ENCODE measurements at places on chromosomes 1 and 21.

- DNase-seq, result no peak
Measured at GRCh38 chr1:211118407-211119102, 15.4 kb downstream of the KCNH1 start.

GRCh38 chr1:3329640-3330281, 124.7 kb upstream of the ARHGEF16 start:
- no peak for DNase-seq

GRCh38 chr1:113542221-113542701, 151.9 kb downstream of the MAGI3 start:
- no peak for DNase-seq

DNA sequence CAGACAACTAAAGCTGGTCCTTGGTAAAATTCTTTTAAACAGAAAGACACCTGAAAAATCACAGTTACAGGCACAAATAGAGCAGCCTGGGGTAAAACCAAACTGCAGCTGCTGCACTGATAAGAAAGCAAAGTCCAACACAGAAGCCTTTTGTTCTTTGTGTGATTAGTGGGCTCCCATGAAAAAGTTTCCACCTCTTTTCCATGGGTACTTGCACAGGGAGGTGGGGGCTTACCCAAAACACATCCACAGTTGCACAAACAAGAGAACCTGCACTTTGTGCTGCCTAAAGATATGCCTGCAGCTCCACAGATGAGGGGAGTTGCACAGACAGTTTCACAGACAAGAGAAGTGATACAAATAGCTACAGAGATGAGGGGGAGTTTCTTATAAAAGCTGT, 106.7 kb upstream of the SLC5A9 start:
- DNase-seq, result no peak

DNA sequence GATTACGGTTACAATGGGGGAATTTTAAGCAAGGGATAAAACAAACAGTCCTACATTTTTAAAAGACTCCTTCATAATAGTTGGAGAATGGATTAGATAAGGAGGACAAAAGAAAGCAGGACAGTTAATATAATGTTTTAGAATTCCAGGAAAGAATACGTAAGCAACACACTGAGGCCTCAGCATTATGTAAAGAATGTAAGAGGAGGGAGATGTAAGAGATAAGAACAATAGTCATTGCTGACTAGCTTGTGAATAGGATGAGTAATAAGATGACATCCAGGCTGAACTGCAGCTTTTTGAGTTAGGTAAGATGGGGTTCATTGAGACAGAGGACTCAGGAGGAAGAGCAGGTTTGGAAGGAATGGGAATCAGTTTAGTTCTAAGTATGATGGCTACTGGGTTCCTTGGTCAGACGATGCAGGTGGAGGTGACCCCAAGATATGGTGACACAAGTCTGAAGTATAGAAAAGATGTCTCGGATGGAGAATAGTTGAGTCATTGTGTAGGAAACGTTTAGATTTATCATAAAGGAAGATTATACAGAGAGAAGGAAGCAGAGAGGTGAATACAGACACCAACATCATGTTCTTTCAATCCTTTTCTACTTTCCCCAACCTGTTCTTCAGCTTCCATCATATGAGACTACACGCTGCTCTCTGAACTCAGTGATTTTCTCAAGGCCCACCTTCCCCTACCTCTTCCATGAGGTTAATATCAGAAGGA, 372.8 kb downstream of the PTBP2 start:
- no peak for DNase-seq

- DNase-seq, result no peak
Measured at GRCh38 chr1:121418369-121419049, 233.7 kb downstream of the SRGAP2C start.

GRCh38 chr1:30604801-30605440, 118.5 kb downstream of the MATN1 start:
- no peak for DNase-seq

- no peak for DNase-seq
Measured at GRCh38 chr1:207470927-207471326, 16.8 kb downstream of the CR2 start.

DNA sequence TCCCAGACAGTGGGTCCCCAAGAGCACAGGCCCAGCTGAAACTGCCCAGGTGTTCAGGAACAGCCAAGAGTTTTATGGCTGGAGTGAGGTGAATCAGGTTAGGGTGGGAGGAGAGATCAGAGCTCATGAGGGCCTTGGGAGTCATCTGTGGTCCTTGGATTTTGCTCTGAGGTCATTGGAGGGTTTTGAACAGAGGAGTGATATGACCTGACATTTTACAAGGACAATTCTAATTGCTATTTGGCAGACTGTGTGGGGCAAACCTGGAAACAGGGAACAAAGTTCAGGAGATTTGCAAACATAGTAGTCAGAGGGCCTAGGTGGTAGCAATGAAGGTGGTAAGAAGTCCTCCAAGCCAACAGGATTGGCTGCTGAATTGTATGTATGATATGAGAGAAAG, 31.1 kb upstream of the LRRN2 start:
- no peak for DNase-seq

GRCh38 chr21:37374027-37374426, 7.5 kb downstream of the DYRK1A start:
- no peak for DNase-seq

DNA sequence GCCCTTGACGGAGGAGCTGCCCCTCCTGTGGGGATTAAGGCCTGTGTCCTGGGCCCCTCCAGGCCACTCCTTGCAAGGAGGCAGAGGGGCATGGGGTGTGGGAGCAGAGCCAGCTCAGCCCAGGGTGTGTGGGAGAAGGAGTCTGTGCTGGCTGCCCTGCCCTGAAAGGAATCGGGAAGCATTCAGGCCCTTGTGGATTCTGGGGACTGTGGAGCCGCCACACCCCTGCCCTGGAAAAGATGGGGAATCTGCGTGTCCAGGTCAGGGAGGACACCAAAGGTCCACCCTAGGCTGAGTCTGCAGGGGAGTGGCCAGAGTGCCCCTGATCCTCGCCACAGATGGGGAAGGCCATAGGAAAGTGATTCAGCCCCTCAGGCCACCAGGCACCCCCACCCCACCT, 16.5 kb upstream of the PRDM16 start:
- DNase-seq, result no peak

- DNase-seq, result no peak
Measured at GRCh38 chr1:243587823-243588560, 262.1 kb downstream of the AKT3 start.

DNA sequence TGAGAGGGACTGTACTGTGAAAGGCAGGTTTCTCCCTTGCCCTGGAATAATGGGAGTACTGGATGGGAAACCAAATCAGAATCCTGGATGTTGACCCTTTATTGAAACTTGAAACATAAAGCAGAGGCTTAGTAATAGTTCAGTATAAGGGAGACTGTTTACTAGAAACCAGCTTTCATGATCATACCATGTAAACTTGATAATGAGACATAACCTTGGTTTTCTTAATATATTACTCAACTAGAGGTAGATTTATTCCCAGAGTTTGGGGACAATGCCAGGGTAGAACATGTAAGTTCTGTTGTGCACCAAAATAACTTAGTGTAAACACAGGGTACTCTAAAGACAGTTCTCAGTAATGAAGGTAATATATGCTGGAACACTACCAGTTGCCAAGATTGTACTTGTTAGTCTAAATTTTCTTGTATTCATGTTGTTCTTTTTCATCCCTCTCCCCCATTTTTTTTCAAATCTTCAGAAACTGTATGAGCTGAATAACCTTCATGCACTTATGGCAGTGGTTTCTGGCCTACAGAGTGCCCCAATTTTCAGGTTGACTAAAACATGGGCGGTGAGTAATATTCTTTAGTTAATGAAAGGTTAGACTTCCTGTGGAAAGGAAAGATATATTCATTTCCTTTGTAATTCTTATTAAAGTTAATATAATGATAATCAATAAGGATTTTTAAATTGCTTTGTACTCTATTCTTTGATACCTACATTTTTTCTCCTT, 49.6 kb downstream of the ANGPTL1 start:
- no peak for DNase-seq

DNA sequence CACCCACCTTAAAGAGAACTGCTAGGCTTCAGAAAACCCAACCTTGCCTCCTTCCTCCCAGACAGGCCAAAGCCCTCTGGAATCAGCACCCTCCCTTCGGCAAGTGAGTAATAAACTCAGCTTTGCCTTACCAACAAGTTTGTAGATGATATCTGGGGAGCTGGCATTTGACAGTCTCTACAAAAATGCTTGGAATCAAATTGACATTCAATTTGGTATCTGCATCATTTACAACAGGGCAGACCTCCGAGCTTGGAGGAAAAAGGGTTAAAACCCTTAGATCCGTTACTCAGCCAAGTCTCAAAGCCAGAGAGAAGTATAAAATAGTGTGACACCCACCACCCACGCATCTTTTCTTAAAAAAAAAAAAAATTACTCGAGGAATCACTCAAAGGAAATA, 149.3 kb upstream of the EDN2 start:
- no peak for DNase-seq

GRCh38 chr1:30572192-30572591, 151.2 kb downstream of the MATN1 start:
- no peak for DNase-seq

GRCh38 chr1:25766721-25767436, 33.1 kb upstream of the SELENON start:
- DNase-seq, result no peak

GRCh38 chr1:99691175-99691574, 45.3 kb downstream of the PALMD start:
- DNase-seq, result no peak

DNA sequence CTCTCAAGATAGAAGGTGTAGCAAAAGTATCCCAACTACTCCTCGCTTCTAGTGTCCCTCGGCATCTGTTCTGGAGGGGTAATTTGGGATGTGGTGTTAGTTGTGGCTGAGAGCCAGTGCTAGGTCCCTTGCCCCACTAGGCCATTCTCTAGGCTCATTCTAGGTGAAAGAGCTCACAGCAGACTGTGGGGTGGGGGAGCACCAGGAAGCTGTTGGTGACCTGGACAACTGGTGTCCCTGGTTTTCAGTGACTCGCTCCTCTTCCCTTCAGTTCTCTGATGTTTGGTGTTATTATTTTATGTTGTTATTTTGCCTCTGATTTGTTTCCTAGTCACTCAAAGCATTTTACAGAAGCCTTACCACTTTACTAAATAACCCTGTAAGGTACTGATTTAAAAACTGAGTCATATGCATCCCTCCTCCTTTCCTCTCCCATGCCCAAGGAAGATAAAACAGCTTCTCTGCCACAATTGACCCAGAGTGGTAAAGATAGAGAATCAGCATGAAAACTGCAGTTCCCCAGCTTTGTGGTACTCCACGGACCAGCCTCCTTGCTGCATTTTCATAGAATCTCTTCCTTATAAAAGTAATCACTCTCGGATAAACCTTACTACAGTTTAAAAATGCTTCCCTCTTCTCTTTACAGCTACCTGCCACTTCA, 14.1 kb downstream of the DYRK3 start:
- DNase-seq, result no peak

GRCh38 chr1:195754874-195755273, 853.4 kb downstream of the KCNT2 start:
- DNase-seq, result no peak

GRCh38 chr1:17999884-18000283, 107.7 kb upstream of the IGSF21 start:
- DNase-seq, result no peak

DNA sequence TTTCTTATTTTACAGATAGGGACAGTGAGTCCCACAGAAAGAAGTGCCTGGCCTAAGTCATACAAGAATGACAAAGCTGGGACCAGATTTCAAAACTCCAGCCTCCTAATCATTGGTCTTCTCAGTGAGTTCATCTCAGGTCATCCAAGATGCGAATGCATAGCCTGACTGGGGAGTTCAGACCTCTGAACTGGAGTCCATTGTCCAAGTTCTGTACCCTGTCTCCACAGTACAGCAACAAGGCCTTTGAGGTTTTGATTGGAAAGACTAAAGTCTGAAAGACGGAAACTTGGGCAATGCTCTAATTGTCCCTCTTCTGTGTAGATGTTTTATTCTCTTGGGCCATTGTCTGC, 62.0 kb downstream of the TNN start:
- no peak for DNase-seq

GRCh38 chr1:198088360-198089071, 68.3 kb upstream of the NEK7 start:
- DNase-seq, result no peak

DNA sequence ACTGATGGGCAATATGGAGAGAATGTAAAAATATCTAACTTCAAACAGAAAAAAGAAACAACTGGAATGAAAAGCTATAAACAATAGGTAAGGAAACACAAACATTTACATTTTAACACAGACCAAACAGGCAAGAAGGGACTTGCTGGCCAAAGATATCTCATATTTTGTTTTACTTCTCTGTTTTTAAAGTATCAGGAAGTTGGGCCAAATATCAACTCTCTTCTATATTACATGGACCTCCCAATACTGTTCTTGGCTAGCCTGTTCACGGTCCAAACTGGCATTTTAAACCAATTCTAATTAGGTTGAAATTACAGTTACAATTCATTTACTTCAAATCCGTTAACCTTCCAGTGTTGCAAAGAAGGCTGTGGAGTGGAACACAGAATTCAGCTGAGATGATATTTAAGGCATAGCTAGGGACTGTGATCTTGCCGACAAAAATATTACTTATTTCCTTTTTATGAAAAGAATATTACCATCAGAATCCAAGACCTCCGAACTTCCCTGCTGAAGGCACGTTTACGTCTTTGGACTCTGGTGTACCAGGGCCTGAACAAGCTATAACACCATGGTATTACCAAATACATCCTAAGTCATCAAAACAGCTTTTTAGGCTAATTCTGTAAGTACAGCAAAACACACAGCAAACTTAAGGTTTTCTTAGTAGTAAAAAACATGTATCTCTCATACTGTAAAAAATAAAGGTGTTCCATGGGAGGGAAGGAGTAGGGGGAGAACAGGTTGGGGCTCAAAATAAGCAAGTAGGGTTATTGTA, 165.4 kb downstream of the RUNX1 start:
- DNase-seq, result no peak

GRCh38 chr1:169692756-169693460, 18.5 kb downstream of the SELL start:
- DNase-seq, result no peak

DNA sequence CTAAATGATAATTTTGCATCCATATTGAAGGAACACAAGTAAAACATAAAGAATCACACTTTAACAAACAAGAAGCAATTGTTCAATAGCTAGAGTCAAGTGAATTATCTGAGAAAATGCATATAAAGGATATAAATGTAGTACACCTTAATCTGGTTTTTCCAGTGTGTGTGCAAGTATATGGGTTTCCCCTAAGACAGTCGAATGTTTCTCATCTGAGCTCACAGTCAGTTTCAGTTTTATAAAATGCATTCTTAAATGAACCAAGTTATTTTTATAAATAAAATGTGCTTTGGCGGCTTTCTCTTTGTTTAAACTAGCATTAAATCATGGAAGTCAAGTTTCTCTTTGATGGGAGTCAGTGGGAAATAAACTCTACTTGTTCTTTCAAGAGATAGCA, 125.9 kb downstream of the PTPRC start:
- DNase-seq, result no peak

GRCh38 chr1:150995896-150996295, 10.8 kb downstream of the MINDY1 start:
- DNase-seq, result no peak

GRCh38 chr21:18104802-18105201, 139.8 kb upstream of the CHODL start:
- no peak for DNase-seq

GRCh38 chr21:34884346-34884929, 164.7 kb downstream of the RUNX1 start:
- DNase-seq, result no peak

GRCh38 chr1:53359934-53360276, 32.0 kb upstream of the LRP8 start:
- no peak for DNase-seq

- DNase-seq, result no peak
Measured at GRCh38 chr1:41642922-41643821, 158.7 kb upstream of the EDN2 start.
